ENCODE measurements at places on chromosomes 7 and 10. TPM values are rescaled to one million over a fixed set of nuclear protein-coding genes. Genes with fewer than 3 reads are reported as not detected.

Gene SUN3
- not detected for total RNA-seq

Gene OPALIN
- not detected for total RNA-seq

Gene CUL2
- total RNA-seq: 36.3 TPM

Gene GSTK1
- 69.9 TPM for total RNA-seq

Gene PRLHR
- not detected for total RNA-seq

Gene AGBL3
- 5.8 TPM for total RNA-seq

Gene GLCCI1
- 69.4 TPM for total RNA-seq

Gene SLC18A2
- total RNA-seq: 7.0 TPM

Gene CPA2
- not detected for total RNA-seq

Gene ZNF804B
- 6.3 TPM for total RNA-seq

Gene DPYSL4
- 55.0 TPM for total RNA-seq

Gene WDFY4
- 3.5 TPM for total RNA-seq

Gene ASB13
- total RNA-seq: 30.4 TPM

Gene SPDYE8
- not detected for total RNA-seq

Gene ATG9B
- total RNA-seq: 1.9 TPM

Gene BZW2
- 77.7 TPM for total RNA-seq
